ENCODE measurements at places on chromosomes 5 and 9.

GRCh38 chr5:144167998-144168397, 2.5 kb downstream of the YIPF5 start:
- no peak for DNase-seq

DNA sequence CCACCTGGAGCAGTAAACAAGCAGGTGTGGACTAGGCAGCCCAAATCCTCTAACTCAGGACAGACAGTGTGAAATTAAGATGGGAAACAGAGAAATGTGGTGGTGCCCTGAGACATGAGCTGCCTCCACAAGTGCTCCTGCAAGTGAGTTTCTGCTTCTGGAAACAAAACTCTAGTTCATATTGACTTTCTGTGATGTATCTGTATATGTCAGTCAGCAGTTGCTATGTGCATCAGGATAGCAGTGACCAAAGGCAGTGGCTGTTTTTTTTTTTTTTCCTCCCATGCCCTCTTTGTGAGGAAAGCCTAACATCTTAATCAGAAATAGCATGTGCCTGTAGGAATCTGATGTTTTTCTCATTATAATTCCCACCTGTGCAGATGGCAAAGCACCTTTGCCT, 318.4 kb upstream of the SEMA6A start:
- DNase-seq, result no peak

DNA sequence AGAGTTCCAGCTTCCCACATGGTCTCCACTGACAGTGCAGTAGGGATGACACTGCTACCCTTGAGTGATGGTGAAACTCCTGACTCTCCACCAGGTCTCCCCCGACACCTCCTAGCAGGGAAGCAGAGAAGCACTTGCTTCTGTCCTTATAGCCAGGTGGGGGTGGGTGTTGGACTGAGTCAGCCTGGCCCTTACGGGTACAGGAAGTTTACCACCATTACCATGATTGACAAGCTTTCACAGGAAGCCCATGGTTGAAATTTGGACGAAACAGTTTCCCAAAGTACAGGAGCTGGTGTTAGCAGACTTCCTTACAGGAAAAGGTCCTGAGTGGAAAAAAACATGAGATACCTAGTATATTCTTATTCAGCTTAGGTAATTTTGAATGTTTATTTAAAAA, 3.1 kb upstream of the FBXL7 start:
- no peak for DNase-seq

DNA sequence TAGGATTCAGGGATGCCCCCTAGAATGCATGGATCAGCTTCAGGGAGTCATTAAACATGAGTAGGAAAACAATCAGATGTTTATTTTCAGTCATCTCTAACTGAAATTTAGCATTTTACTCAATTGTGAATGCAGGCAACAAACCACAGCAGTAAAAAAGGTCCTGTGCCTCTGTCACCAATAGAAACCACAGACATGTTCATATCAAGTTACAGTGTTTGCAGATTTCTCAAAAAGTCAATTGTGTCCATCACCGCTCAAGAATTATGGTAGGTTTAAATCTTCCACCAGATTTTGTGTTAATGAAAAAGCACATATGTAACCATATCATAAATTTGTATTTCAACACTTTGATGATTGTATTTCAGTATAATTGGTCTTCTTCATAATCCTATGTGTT, 68.4 kb upstream of the SLC1A1 start:
- DNase-seq, result no peak

- no peak for DNase-seq
Measured at GRCh38 chr5:160378330-160378729, 7.9 kb upstream of the C1QTNF2 start.

DNA sequence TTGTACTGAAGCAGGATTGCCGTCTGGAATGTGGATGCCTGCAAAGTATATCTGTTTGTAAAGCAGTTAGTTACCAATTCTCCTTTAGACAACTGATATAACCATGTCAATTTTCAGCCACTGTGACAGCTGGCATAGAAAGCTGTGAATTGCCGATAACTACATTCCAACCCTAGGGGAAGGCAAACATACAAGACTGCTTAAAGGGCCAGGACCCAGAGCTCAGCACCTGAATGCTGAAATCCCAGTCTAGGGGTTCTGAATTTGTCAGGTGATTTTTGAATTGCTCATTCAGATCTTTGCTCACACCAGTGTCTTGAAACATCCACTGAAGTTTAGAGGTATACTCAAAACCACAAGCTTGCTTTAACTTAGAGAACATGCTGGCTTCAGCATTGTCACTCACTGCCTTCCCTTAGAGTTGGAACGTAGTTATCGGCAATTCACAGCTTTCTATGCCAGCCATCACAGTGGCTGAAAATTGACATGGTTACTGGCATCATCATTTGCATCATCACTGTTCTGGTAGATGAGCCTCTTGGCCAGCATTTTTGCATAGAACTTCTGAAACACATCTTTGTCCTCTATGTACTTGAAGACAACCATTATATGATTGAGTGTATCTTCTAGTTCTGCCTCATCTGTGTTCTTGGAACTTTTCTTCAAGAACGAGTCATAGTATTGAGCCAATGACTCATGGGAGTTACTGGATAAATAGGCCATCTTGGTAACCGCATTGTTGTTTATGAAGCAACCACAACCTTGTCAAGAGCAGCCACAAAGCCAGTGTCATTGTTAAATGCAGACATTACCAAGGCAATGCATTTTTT, 82.1 kb downstream of the CCDC192 start:
- no peak for DNase-seq

GRCh38 chr5:74123929-74124328, 497.9 kb downstream of the ARHGEF28 start:
- DNase-seq, result no peak

GRCh38 chr5:136058039-136058971, 29.5 kb downstream of the TGFBI start:
- no peak for DNase-seq

GRCh38 chr5:132777209-132778069, at the start of gene SEPTIN8:
SEPTIN8 (minus strand) TSS chr5:132777239; CDS start chr5:132777137, 102 bp downstream.
- DNase-seq, result peak; percentile 66

GRCh38 chr9:137168904-137169856, 671 bp downstream of the LRRC26 start:
- no peak for DNase-seq

GRCh38 chr9:122126331-122127261, 33.0 kb downstream of the NDUFA8 start:
- DNase-seq, result no peak

DNA sequence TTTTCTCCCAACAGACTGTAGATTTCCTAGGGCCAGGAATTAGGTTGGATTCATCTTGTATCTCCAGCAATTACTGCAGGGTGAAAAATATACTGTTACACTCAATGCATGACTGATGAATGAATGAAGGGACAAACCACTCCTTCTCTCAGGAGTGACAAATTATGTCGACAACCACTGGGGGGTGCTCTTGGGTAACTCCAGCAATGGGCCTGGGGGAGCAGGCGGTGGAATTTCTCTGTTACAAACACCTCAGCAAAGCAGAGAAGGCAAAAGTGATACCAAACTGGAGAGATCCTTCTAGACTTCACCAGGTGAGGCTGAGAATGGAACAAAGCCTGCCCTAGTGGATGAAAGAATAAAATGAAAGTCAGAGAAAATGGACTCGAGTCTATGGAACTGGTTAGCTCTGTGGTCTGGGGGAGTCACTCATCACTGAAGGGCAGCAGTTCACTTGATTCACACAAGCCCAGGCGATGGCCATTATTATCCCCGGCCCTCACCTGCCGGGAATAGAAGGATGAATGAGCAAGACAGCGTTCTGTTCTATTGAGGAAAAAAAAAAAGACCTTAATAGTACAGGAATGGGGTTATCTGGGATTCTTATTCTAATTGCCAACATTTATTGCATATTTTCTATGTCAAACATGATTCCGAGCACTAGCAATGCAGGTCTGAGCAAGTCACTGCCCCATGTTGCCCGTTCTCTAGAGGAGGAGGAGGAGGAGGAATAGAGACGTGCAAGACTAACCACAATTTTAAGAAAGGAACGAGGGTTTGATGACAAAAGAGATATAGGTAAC, 341.1 kb downstream of the ASTN2 start:
- no peak for DNase-seq

- no peak for DNase-seq
Measured at GRCh38 chr9:8668751-8669150, 869.2 kb upstream of the DMAC1 start.

GRCh38 chr9:112532427-112532826, 45.8 kb downstream of the KIAA1958 start:
- no peak for DNase-seq

- no peak for DNase-seq
Measured at GRCh38 chr9:105138306-105138801, 106.1 kb upstream of the SLC44A1 start.

- DNase-seq, result no peak
Measured at GRCh38 chr5:173238312-173239232, 3.6 kb upstream of the NKX2-5 start.

DNA sequence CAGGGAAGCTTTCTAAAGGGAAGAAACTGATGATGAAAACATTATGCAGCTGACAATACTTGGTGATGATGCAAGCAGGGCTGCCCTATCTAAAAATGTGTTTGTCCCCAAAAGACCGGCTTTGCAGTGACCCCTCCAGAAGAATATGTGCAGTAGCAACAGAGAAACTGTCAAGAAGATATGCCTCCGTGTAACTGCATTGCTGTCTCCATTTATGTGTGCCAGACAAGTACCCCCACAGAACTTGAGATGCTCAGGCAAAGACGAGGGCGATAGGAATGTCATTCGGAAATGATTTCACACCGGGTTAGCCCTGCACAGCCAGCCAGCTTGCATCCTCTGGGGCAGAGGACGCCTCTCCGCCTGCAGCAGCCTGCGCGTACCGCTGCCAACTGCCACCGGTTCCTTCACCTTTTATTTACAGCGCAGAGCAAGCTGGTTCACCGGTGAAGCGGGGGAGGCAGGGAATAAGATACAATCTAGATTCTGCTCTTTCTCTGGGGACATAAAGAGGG, 2.0 kb downstream of the GABBR2 start:
- no peak for DNase-seq

DNA sequence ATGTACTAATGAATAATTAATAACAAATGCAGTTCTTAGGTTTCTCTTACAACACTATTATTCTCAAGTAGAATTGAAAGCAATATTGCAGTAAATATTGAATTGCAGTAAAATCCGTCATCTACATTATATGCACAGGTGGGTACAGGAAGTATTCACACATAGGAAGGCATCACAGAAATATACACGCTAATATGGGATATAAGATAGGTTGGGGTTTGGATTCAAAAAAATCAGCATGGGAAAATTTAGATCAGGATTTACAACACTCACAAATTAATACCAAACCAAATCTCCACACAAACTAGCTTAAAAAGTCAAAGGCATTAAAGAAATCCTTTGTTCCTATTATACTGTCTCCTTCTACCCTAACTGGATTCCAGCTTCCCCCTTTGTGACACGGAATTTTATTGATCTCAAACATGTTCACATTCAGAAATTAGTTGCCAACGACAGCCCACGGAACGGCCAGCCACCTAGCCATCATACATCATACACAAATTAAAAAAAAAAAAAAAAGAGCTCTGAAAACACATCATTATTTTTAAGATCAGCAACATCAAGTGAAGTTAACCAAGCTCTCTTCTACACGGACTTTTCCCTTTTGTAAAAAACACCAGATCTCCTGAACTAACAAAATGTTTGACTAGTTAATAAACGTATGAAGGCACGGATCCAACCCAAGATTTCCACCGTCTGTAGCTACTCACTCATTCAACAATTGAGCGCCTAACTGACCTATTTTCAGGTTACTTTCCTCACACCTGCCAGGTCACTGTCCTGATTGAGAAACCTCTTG, 2.2 kb downstream of the NR6A1 start:
- no peak for DNase-seq

- no peak for DNase-seq
Measured at GRCh38 chr5:15704397-15704947, 204.5 kb downstream of the FBXL7 start.

DNA sequence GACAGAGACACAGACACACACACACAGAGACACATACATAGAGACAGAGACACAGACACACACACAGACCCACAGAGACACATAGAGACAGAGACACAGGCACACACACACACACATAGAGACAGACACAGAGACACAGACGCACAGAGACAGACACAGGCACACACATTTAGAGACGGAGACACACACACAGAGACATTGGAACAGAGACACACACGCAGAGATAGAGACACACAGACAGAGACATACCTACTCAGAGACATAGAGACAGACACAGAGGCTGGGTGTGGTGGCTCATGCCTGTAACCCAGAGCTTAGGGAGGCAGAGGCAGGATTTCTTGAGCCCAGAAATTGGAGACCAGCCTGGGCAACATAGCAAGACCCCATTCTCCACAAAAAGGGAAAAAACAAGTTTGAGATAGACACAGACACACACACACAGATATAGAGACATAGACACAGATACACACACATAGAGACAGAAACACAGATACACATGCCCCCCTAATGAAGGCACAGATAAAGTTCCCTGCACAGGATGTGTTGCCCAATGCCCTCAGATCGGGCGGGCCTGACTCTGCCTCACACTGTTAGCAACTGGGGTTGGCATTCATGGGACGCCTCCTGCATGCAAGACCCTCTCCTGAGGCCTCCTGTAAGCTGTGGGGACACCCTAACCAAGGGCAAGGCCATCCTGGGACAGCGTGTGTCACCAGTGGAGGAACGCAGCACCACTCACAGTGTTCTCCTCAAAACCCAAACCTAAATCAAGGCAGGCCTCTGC, 3.3 kb upstream of the RALGDS start:
- DNase-seq, result no peak

- DNase-seq, result no peak
Measured at GRCh38 chr5:53067641-53068040, 41.9 kb downstream of the MOCS2 start.

DNA sequence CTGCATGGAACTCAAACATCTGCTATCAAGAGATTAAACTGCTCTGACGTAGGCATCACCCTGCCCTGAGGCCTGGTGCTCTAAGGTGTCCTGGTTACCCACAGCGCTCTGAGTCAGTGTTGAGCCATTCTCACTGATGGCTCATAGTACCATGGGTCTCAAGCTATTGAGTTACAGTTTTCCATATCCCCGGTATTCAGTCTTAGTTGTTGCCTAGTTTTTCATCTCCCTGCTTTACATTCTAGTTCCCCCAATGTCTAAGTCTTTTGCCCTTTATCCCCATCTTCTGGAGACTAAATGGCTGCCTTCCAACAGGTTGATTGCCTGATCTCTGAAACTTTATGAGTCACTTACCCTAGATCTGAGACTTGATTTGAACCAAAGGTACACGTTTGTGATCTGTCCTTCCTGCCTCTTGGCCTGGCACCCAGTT, 161.2 kb upstream of the PTGER4 start:
- no peak for DNase-seq

Measured in CD8-positive, alpha-beta memory T cell (primary cell).